Sigmoid colon (tissue), 7 donors: ENCODE measurements at places on chromosomes 3 and 15.
A peak's percentile ranks its signal among the peaks of the same experiment; 100 is the strongest.

DNA sequence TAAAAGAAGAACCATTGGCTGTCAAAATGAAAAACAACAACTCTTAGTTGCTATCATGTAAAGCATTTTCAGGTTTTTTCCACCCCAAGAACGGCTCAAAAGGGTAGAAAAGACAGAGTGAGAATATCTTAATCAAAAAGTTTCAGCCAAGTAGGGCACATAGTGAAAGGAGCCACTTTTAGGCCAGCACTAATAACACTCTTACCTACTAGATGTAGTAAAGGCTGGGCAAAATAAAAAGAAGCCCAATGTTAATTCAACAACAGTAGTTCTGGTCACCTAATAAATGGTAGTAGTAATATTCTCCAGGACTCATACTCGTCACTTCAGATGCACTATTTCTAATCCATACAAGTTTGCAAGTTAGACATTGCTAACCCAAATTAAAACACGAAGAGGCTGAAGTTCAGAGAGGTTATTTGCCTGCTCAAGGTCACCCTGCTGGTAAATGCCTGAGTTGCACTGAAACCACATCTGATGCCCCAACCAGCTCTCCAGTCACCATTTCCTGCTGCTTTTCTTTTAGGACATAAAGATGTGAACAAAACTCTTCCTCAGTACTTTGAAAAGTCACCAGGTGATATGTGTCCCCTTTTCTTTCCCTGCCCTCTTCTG is 7.5 kb downstream of the GOLIM4 start:
- DNase-seq: no peak

GRCh38 chr3:127124120-127124519 is 68.8 kb upstream of the PRR23E start:
- DNase-seq: no peak

- no peak for DNase-seq
Observed at GRCh38 chr15:47517737-47518136, 199.6 kb upstream of the SEMA6D start.

DNA sequence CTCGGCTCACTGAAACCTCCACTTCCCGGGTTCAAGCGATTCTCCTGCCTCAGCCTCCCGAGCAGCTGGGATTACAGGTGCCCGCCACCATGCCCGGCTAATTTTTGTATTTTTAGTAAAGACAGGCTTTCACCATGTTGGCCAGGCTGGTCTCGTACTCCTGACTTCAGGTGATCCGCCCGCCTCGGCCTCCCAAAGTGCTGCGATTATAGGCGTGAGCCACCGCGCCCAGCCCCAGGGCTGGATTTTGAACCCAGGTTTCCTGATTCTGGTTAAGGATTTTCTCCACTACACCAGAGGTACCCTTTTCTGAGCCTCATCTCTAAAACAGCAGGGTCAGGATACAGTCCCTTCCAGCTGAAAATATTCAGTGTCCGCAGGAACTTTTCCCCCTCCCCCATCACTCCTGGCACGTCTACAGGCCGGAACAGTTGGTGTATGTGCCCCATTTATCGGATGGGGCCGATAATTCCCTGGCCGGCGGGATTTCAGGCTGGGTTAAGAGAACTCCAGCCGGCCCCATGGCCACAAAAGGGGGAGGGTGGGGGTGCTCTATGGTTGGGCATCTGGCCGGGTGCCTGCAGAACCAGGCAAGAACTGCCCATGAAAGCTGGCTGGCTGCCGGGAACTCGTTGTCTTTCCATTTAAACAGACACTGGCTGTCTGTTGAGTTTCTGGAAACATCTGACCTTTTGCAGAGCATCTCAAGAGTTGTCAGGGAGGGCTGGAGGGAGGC is 26.8 kb upstream of the SEMA4B start:
- DNase-seq: peak; percentile 99
